ENCODE measurements at places on chromosomes 11 and 22.

- no peak for DNase-seq
These were observed 6.0 kb upstream of the TNNT3 start for GRCh38 chr11:1913271-1914060.

- DNase-seq, result no peak
These were observed 295.0 kb downstream of the DDX10 start for GRCh38 chr11:108959874-108960273.

GRCh38 chr11:133747409-133747808 lies 97.9 kb downstream of the SPATA19 start:
- no peak for DNase-seq

DNA sequence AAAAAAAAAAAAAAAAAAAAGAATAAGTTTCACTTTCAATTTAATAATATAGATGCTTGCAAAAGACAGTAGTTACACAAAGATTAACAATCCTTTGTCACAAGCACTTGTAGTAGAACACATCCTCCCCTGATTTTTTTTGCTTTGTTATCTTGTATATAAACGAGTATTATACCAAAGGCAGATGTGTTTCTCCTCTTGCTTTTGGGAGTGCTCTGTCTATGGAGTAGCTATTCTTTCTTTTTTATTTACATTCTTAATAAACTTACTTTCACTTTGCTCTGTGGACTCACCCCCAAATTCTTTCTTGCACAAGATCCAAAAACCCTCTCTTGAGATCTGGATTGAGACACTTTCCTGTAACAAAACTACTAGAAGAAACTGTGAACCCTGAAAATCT lies 3.4 kb upstream of the MRPL16 start:
- DNase-seq, result no peak

GRCh38 chr11:1669546-1670218 lies 27.3 kb upstream of the KRTAP5-6 start:
- no peak for DNase-seq

DNA sequence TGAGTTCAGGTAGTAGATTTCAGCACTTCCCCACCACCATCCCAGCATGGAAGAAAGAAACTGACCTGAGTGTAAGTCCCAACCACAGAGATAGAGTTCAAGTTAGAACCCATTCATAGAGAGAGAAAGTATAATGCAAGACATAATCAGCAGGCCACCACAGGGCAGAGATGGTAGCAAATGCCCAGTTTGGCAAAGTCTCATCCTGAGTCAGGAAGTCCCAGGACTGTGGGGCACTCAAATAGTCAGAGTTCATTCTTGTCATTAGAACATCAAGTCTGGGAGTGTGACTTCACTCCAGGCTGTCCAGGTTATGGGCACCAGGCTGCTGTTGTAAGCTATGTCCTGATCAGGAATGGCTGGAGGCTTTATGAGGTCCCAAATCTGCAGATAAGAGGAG lies 72.0 kb upstream of the USP47 start:
- no peak for DNase-seq

- DNase-seq, result no peak
These were observed 30.2 kb downstream of the SBF1 start for GRCh38 chr22:50444663-50445062.

DNA sequence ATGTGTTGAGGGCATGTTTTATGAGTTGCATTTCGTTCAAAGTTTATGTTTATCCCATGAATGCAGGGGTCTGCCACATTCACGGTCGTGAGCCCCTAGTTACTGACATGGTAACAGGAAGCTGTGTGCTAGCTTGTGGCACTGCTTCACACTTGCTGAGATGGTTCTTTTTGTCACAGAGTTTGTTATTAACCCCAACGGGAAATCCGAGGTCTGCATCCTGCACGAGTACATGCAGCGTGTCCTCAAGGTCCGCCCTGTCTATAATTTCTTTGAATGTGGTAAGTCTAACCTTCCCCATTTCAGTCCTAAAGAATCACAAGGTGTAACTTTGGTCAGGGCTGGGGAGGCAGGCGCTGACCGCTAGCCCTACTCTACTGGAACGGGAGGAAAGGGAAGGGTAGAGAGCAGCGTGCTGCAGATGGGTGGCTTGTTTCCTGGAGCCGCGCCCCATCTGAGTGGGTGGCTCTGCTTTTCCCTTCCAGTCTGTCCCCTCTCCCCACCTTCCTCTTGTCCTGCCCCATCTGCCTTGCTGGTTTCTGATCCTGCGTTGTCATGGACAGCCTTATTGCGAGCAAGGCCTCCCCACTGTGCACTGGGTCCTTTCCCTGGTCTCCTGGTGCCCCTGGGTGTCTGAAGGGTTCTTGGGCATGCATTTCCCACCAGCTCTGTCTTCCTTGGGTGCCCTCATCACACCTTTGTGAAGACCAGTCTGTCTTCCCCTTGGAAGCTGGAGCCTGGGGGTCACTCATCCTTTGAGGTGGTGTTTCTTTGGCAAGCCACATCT lies 11.8 kb downstream of the DGCR8 start:
- no peak for DNase-seq

DNA sequence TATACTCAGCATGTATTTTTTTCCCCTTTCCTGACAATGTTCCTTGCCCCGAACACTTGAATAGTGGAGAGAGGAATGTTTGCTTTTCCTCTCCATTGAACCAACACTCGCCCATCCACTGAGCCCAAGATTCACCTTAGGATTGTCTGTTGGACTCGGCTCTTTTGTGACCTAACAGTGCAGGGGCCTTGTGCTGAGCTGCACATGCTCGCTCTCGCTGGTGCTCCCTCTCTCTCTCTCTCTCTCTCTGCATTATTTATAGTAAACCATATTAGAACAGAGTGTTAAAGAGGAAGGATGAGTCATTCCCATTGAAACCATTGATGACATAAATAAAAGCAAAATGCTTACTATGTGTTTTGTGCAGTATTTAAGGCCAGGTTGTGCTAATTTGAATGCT lies 20.7 kb downstream of the ZBTB16 start:
- no peak for DNase-seq

GRCh38 chr11:95522874-95523273 lies 266.7 kb downstream of the FAM76B start:
- DNase-seq, result no peak

GRCh38 chr11:77568916-77569675 lies 20.7 kb upstream of the AQP11 start:
- no peak for DNase-seq

DNA sequence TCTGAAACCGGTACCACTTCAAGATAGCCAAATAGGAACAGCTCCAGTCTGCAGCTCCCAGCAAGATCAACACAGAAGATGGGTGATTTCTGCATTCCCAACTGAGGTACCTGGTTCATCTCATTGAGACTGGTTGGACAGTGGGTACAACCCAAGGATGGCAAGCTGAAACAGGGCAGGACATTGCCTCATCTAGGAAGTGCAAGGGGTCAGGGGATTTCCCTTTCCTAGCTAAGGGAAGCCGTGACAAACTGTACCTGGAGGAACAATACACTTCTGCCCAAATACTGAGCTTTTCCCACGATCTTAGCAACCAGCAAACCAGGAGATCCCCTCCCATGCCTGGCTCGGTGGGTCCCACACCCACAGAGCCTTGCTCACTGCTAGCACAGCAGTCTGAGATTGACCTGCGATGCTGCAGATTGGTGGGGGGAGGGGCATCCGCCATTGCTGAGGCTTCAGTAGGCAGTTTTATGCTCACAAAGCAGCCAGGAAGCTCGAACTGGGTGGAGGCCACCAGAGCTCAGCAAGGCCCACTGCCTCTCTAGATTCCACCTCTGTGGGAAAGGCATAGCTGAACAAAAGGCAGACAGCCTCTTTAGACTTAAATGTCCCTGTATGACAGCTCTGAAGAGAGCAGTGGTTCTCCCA lies 59.9 kb upstream of the C11orf58 start:
- DNase-seq, result no peak

- DNase-seq, result no peak
These were observed 148.5 kb downstream of the GRIK4 start for GRCh38 chr11:120660024-120660565.
